ENCODE measurements at places on chromosomes 5 and 9.

- H3K36me3 ChIP-seq: no peaks in the 10 kb centered on the region
- peaks cover 17% of the 10 kb centered on the region for H3K27me3 ChIP-seq
- DNase-seq: no peak
- no peaks in the 10 kb centered on the region for H3K4me1 ChIP-seq
- H3K4me3 ChIP-seq: no peak overlapping the region
- no peak overlapping the region for H3K27ac ChIP-seq
Measured at GRCh38 chr9:69264526-69264925, 60.5 kb upstream of the ENTREP1 start.

DNA sequence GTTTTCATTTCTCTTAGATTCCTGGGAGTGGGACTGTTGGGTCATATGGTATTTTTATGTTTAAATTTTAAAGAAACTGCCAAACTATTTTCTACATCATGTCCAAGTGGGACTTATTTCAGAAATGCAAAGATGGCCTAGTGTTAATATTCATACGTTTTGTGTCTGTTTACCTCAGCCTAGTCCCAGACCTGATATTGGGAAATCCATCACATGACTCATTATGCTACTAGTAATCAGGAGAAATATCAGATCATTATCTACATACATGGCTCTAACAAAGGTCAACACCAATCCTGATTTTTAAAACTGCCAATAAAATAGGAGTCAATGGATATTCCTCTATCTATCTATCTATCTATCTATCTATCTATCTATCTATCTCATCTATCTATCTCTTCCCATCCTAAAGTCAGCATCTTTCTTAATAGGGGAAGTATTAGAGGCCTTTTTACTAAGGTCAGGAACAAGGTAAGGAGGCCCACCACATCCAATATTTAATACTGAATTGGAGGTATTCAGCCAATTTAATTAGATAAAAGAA, 4.7 kb downstream of the RASGEF1C start:
- peaks cover 27% of the 10 kb centered on the region for H3K27me3 ChIP-seq
- no peaks in the 10 kb centered on the region for H3K36me3 ChIP-seq
- no peak for DNase-seq

GRCh38 chr9:21674894-21675293, 127.5 kb upstream of the MTAP start:
- DNase-seq: no peak
- H3K4me3 ChIP-seq: no peak overlapping the region
- no peak overlapping the region for H3K27ac ChIP-seq
- H3K36me3 ChIP-seq: no peaks in the 10 kb centered on the region

DNA sequence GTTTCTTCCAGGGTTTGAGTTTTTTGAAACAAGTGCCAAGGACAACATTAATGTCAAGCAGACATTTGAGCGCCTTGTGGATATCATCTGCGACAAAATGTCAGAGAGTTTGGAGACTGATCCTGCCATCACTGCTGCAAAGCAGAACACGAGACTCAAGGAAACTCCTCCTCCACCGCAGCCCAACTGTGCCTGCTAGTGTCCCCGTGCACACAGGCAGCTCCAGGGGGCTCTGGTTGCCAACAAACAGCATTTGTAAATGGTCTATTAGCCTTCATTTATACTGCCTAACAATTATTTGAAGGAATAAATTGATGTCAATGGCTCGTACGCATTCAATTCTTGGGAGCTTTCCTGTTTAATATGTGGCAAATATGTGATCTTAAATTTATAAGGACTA, 268.3 kb downstream of the RAB3C start:
- H3K27ac ChIP-seq: no peak overlapping the region
- H3K4me3 ChIP-seq: no peak overlapping the region
- no peak for DNase-seq
- peaks cover 41% of the 10 kb centered on the region for H3K27me3 ChIP-seq
- H3K4me1 ChIP-seq: peaks cover 3% of the 10 kb centered on the region
- H3K36me3 ChIP-seq: no peaks in the 10 kb centered on the region

- no peak overlapping the region for H3K4me3 ChIP-seq
- no peaks in the 10 kb centered on the region for H3K36me3 ChIP-seq
- no peaks in the 10 kb centered on the region for H3K4me1 ChIP-seq
- no peak overlapping the region for H3K27ac ChIP-seq
- no peak for DNase-seq
Measured at GRCh38 chr5:107630184-107630583, 40.6 kb downstream of the EFNA5 start.

DNA sequence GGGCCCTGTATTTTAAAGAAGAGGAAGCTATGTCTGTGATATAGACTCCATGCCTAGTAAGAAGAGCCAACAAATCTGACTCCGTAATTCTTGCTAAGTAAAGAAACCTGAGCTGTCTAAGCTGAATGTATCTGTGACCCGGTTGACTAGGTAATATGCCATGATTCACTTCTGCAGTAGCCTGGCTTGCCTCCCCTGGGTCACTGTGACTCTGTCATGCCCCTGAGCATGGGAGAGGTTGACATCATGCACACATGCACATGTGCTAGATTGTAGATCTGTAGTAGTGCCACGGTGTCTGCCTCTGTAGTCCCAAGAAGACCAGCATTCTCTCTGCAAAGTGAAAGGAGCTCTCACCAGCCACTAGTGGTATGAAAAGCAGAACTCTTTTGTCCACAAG, 9.1 kb downstream of the SLC22A5 start:
- no peak overlapping the region for H3K4me3 ChIP-seq
- no peak overlapping the region for H3K27ac ChIP-seq
- H3K4me1 ChIP-seq: no peaks in the 10 kb centered on the region
- DNase-seq: no peak

DNA sequence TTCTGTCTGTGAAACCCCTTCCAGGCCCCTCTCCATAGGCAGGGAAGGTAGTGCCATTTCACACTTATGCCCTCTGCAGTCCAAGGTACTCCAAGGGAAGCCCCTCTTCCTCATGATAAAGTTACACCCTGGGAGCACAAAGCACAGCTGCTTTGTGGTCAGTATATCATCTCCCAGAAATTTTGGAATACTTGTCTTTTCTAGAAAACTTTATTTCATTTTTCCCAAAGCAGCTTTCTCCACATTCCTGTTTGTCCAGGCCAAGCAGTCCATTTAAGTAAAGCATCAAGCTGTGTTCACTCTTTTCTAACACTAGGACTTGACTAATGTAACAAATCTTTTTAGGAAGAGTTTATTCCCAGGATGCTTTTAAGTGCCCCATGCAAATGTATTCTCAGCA, 371.8 kb upstream of the RGMB start:
- no peak for DNase-seq
- H3K27me3 ChIP-seq: no peaks in the 10 kb centered on the region
- no peak overlapping the region for H3K4me3 ChIP-seq
- no peaks in the 10 kb centered on the region for H3K36me3 ChIP-seq
- no peaks in the 10 kb centered on the region for H3K4me1 ChIP-seq

GRCh38 chr9:77807846-77808750, 160.0 kb upstream of the GNA14 start:
- H3K27me3 ChIP-seq: no peaks in the 10 kb centered on the region
- H3K4me1 ChIP-seq: peaks cover 18% of the 10 kb centered on the region
- H3K4me3 ChIP-seq: no peak overlapping the region
- no peak for DNase-seq
- H3K36me3 ChIP-seq: peaks cover 8% of the 10 kb centered on the region

GRCh38 chr9:134559013-134559412, 82.6 kb upstream of the COL5A1 start:
- peaks cover 2% of the 10 kb centered on the region for H3K27me3 ChIP-seq
- DNase-seq: no peak
- peaks cover 5% of the 10 kb centered on the region for H3K4me1 ChIP-seq
- no peak overlapping the region for H3K4me3 ChIP-seq
- no peak overlapping the region for H3K27ac ChIP-seq
- H3K36me3 ChIP-seq: no peaks in the 10 kb centered on the region

All from activated CD8-positive, alpha-beta memory T cell treated with anti-CD3 and anti-CD28 coated beads, Interleukin-2, amount 10 ng/mL, durations not matched to agents 7 days and 5 days (primary cell).